ENCODE measurements at places on chromosomes 12 and 14.

DNA sequence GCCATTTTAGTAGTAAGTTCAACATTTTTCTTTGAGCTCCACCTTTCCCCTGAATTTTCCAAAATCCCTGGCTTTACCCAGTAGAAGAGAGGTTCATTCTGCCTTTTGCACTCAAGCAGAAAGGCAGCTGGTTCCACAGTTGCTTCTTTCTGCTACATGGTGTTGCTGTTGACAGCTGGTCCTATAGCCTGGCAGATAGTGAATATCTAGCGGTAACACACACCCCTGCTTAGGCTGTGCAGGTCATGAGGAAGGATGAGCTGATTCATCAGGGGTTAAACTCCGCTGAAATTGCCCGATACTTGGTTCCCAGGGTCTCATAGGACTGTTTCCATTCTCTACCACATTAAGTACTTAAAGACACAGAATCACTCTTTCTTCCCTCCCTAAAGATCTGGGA is 62.4 kb downstream of the PUS7L start:
- DNase-seq = no peak

DNA sequence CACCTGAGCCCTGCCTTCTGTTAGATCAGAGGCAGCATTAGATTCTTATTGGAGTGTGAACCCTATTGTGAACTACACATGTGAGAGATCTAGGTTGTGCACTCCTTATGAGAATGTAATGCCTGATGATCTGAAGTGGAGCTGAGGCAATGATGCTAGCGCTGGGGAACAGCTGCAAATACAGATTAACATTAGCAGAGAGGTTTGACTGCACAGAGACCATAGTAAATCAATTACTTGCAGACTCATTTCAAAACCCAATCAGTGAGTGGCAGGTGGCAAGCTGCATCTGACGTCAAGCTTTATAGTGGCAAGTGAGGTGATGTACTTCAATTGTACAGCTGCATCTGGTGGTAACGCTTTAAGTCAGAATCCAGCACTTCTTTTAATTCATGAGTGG is 141.6 kb downstream of the GPHN start:
- no peak for DNase-seq

DNA sequence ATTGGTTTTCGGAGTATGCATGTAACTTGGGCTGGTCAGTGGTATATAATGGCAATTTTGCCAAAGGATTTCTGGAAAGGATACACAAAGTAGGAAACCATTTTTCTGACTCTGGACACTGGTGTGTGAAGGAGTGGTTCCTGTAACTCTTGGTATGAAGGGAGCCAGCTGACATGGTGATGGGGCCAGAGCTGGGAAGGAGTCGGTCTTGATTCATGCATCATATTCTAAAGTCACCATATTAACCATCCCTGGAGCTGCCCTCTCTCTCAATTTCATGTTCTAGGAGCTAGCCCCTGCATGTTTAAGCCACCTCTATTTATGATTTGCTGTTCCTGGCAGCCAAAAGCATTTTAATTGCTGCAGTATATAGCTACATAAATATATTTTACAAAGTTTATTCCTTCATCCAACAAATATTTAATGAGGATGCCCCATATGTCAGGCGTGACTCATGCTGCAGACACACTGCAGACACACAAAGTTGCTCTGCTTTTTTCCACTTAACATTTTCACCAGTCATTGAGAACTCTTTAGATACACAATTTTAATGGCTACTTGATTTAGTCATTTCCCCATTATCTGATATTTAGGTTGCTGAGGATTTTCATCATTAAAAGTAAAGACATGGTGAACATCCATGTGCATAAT is 78.7 kb upstream of the PSMC1 start:
- DNase-seq = no peak

- DNase-seq = no peak
Observed at GRCh38 chr14:40656311-40656710, 950.4 kb upstream of the LRFN5 start.

- no peak for DNase-seq
Observed at GRCh38 chr12:51925346-51926063, 18.2 kb downstream of the ACVRL1 start.

- DNase-seq = no peak
Observed at GRCh38 chr12:76259106-76259505, 89.1 kb downstream of the BBS10 start.

DNA sequence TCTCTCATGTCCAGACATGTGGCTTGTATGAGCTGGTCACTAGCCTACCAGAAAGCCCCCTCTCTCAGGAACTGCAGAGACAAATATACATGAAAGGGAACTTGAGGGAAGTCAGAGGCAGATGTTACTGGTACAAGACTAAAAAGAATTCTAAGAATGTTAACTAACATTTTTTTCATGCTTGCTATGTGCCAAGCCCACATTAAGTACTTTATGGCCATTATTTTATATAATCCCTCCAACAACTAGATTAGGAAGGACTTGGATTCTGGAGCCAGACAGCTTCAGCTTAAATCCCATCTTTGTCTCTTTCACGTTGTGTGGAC is 24.6 kb downstream of the TTC9 start:
- no peak for DNase-seq

GRCh38 chr12:13127444-13127843 is 24.0 kb upstream of the GSG1 start:
- DNase-seq = no peak

- no peak for DNase-seq
Observed at GRCh38 chr14:65169351-65169750, 67.0 kb upstream of the MAX start.
